ENCODE measurements at places on chromosomes 16 and 17. TPM values are rescaled to one million over a fixed set of nuclear protein-coding genes. Genes with fewer than 3 reads are reported as not detected.
A peak's percentile ranks its signal among the peaks of the same experiment; 100 is the strongest.

- peaks cover 31% of the 10 kb centered on the region for H3K4me1 ChIP-seq
- DNase-seq: peak; percentile 70
- H3K27me3 ChIP-seq: peaks cover 95% of the 10 kb centered on the region
- peak overlapping the region; percentile 44 for H3K4me3 ChIP-seq
- H3K36me3 ChIP-seq: no peaks in the 10 kb centered on the region
Measured at GRCh38 chr17:76585033-76585648, 519 bp downstream of the ST6GALNAC2 start.

DNA sequence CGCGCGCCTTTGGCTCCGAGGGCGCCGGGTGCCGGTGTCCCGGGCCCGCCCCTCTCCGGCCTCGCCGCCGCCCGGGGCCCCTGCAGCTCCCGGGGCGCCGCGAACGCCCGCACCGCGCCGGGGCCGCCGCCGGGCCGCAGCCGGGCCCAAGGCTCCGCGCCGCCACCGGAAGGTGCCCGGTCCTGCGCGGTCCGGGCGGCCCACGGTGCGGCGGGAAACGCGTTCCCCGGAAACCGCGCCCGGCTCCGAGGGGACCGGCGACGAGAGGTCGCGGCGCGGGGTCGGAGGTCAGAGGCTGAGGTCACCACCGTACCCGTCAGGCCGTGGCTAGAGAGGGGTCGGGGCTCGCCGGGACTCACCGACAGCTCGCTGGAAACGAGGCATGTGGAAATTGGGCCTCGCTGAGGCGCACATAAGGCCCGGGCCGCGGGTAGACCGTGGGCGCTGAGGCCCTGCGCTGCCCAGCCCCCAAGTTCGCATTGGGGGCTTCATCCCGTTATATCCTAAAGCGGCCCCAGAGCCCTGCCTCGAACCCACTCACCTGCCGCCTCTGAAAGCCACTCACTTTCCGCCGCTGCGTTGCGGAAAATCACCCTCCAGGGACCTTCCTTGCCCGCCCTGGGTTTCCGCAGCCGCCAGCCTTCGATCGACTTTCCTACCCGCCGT, at the start of gene DUS1L:
Gene DUS1L, minus strand, starts transcription at position 167 of the 666 bp plus-strand sequence. CDS start 745 bp downstream, outside the sequence.
- H3K27ac ChIP-seq: no peak within 1 kb of the TSS
- H3K36me3 ChIP-seq: no peaks in the 10 kb centered on the region
- peak within 1 kb of the TSS; percentile 76 for H3K4me3 ChIP-seq
- H3K27me3 ChIP-seq: peaks cover 6% of the 10 kb centered on the region
- DNase-seq: peak; percentile 83
- peaks cover 6% of the 10 kb centered on the region for H3K4me1 ChIP-seq

- DNase-seq: peak; percentile 28
- H3K4me3 ChIP-seq: no peak overlapping the region
- no peaks in the 10 kb centered on the region for H3K36me3 ChIP-seq
- no peak overlapping the region for H3K27ac ChIP-seq
Measured at GRCh38 chr16:28621481-28622155, 11.8 kb upstream of the SULT1A1 start.

- H3K4me1 ChIP-seq: peaks cover 27% of the 10 kb centered on the region
- DNase-seq: no peak
- H3K36me3 ChIP-seq: no peaks in the 10 kb centered on the region
- no peak overlapping the region for H3K27ac ChIP-seq
Measured at GRCh38 chr16:80936410-80936809, 70.3 kb downstream of the CMC2 start.

- H3K4me3 ChIP-seq: no peak overlapping the region
- DNase-seq: no peak
- no peak overlapping the region for H3K27ac ChIP-seq
- H3K36me3 ChIP-seq: no peaks in the 10 kb centered on the region
Measured at GRCh38 chr16:7083096-7083495, 249.5 kb upstream of the RBFOX1 start.

DNA sequence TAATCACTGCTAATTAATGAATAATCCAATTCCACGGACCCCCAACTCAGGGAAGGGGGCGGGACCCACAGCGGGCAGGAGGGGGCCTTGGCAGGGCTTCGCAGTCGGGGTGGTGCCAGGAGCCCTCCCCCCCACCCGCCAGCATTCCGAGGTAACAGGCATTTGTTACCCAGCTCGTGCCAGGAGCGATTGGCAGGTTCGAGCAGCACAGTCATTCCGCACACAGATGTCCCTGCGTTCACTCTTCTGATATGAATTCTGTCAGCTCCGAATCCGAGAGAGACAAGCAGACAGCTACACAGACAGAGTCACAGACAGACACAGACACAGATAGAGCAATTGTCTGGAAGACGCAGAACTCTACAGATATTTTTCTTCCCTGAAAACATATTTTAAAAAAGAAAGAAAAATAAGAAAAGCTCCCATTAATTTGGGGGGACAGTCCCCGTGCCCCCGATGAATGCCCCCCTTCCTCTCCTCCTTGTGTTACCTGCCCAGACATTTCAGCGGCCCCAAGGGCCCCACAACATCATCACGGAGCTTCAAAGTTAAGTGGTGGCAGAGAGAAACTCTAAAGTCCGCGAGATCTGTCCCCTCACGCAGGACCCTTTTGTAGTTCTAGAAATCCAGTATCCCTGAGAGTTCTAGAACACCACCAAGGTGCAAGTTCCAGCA, 10.2 kb downstream of the NEUROD2 start:
- no peaks in the 10 kb centered on the region for H3K4me1 ChIP-seq
- H3K36me3 ChIP-seq: no peaks in the 10 kb centered on the region
- H3K27ac ChIP-seq: no peak overlapping the region
- H3K4me3 ChIP-seq: no peak overlapping the region
- peaks cover 100% of the 10 kb centered on the region for H3K27me3 ChIP-seq

MYH1 gene
- not detected for total RNA-seq

DNA sequence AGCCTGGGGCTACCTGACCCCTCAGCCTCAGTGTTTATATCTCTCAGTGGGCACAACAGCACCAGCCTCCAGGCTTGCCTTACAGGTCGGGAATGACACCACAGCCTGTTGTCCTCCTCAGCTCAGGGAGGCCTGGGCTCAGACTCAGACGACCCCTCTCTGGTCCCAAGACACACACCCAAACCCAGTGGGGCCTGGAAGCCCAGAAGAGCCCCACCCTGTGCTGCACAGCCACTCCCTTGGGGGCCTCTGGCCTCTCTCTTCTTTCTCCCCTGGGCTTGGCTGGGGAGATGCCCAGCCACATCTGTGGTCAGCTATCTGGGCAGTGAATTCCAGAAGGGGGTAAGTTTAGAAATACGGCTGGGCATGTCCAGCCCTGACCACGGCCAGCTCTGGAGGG, 2.4 kb downstream of the NATD1 start:
- H3K4me3 ChIP-seq: no peak overlapping the region
- no peaks in the 10 kb centered on the region for H3K36me3 ChIP-seq
- peaks cover under 1% of the 10 kb centered on the region for H3K4me1 ChIP-seq
- DNase-seq: no peak

- DNase-seq: no peak
- H3K4me1 ChIP-seq: peaks cover 24% of the 10 kb centered on the region
- H3K4me3 ChIP-seq: no peak overlapping the region
- H3K36me3 ChIP-seq: no peaks in the 10 kb centered on the region
Measured at GRCh38 chr17:72184805-72185204, 64.0 kb downstream of the SOX9 start.

GNG13 gene
- total RNA-seq: not detected

- H3K4me3 ChIP-seq: no peak overlapping the region
- no peaks in the 10 kb centered on the region for H3K27me3 ChIP-seq
- H3K27ac ChIP-seq: no peak overlapping the region
- DNase-seq: no peak
Measured at GRCh38 chr17:75496005-75496404, 19.3 kb downstream of the CASKIN2 start.

DNAH2 gene
- total RNA-seq: 0.28 TPM

PEX12 gene
- 7.0 TPM for total RNA-seq

- DNase-seq: no peak
- peaks cover 12% of the 10 kb centered on the region for H3K4me1 ChIP-seq
- H3K36me3 ChIP-seq: no peaks in the 10 kb centered on the region
- H3K27ac ChIP-seq: no peak overlapping the region
Measured at GRCh38 chr17:68184816-68185436, 62.9 kb upstream of the AMZ2 start.

DNA sequence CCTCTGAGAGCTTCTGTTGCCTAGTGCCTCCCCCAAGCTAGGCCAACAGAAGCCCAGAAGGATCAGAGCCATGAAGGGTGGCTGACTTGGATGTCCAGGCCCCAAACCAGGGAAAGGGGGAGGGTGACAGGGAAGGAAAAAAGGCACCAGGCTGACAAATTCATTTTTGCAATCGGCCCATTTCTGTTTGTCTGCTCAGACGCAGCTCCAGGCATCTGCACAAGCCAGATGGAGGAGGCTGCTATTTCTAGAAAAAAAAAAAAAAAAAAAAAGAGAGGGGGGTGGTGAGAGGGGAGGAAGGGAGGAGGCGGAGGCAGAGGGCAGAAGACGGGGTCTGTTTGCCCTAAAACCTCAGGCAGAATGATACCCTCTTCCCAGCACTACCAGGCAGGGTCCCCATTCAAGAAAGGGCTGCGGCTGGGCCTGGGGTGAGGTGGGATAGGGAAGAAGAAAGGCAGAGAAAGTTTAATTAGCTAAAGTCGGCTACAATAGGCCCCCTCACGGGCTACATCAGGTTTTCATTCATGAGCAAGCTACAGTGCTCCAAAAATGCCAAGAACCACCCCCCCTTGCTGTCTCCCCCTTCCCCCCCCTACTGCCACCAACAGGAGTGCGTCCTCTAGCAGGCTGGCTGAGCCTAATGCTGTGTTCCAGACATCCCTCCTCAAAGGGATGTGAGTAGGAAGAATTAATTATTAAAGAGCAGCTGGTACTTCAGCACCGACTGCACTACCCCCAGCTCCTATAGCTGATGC, 2.4 kb downstream of the HDAC5 start:
- no peak overlapping the region for H3K27ac ChIP-seq
- H3K27me3 ChIP-seq: peaks cover 4% of the 10 kb centered on the region
- H3K36me3 ChIP-seq: no peaks in the 10 kb centered on the region
- peak; percentile 68 for DNase-seq

GRCh38 chr17:39903158-39903884, 15.1 kb downstream of the GSDMB start:
- no peak overlapping the region for H3K4me3 ChIP-seq
- no peak for DNase-seq
- no peaks in the 10 kb centered on the region for H3K27me3 ChIP-seq
- no peaks in the 10 kb centered on the region for H3K36me3 ChIP-seq
- H3K27ac ChIP-seq: no peak overlapping the region

DNA sequence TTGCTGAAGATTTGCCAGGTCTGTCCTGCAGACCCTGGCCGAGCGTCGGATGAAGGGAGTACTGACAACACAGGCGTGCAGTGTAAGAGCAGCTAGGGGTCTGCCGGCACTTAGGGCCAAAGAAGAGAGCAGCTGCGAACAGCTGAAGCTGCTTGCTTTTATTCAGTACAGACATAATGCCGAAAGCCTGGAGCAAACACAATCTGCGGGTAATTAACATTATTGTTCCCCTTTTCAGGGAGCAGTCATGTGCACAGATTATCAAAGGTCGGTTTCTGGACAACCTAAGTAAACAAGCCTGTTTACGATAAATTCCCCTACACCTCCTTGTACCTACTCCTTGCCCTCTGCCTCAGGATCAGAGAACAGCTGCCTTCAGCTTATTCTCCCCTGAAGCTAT, 12.0 kb upstream of the KRT23 start:
- H3K36me3 ChIP-seq: no peaks in the 10 kb centered on the region
- H3K27me3 ChIP-seq: no peaks in the 10 kb centered on the region
- H3K4me1 ChIP-seq: peaks cover 37% of the 10 kb centered on the region
- H3K4me3 ChIP-seq: no peak overlapping the region
- H3K27ac ChIP-seq: peak overlapping the region; percentile 23

ABCA3 gene
- total RNA-seq: 9.7 TPM

GRCh38 chr17:34706029-34706428, 126.6 kb downstream of the TMEM132E start:
- peaks cover 51% of the 10 kb centered on the region for H3K27me3 ChIP-seq
- no peaks in the 10 kb centered on the region for H3K36me3 ChIP-seq
- peak; percentile 82 for DNase-seq
- no peak overlapping the region for H3K4me3 ChIP-seq

GRCh38 chr17:68847711-68848110, 107.5 kb downstream of the ABCA8 start:
- H3K27me3 ChIP-seq: no peaks in the 10 kb centered on the region
- no peaks in the 10 kb centered on the region for H3K36me3 ChIP-seq
- no peaks in the 10 kb centered on the region for H3K4me1 ChIP-seq
- no peak overlapping the region for H3K4me3 ChIP-seq
- H3K27ac ChIP-seq: no peak overlapping the region

PYDC1 gene
- total RNA-seq: not detected

DNA sequence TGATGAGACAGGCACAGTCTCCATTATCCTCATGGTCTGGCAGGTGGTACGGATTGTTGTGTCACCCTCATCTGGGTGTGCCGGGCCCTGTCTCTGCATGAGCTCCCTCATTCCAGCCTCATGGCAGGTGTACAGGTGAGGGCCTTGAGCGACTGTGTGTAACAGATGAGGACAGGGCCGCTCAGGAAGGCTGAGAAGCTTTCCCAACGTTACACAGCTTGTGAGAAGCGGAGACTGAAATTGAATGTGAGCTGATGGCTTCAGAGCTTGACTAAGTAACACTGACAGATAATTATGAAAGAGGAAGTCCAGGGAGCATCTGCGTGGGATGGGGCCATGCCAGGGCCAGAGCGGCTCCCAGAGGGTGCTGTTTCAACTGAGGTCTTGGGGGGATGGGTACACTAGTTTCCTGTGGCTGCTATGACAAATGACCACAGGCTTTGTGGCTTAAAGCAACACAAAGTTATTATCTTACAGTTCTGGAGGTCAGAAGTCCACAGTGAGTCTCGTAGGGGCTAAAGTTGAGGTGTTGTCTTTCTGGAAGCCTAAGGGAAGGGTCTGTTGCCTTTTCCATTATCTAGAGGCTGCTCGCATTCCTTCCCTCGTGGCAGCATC, 36.7 kb downstream of the CMIP start:
- DNase-seq: no peak
- H3K4me1 ChIP-seq: peaks cover 9% of the 10 kb centered on the region
- H3K27ac ChIP-seq: no peak overlapping the region

GRCh38 chr16:56423584-56424403, 1.6 kb downstream of the AMFR start:
- no peaks in the 10 kb centered on the region for H3K36me3 ChIP-seq
- DNase-seq: no peak
- peaks cover 15% of the 10 kb centered on the region for H3K27me3 ChIP-seq
- H3K4me1 ChIP-seq: peaks cover 21% of the 10 kb centered on the region

EFNB3 gene
- 5.8 TPM for total RNA-seq

GRCh38 chr17:35668802-35669201, 62.6 kb upstream of the RASL10B start:
- no peak overlapping the region for H3K4me3 ChIP-seq
- no peaks in the 10 kb centered on the region for H3K36me3 ChIP-seq
- DNase-seq: no peak
- no peaks in the 10 kb centered on the region for H3K27me3 ChIP-seq
- H3K4me1 ChIP-seq: no peaks in the 10 kb centered on the region

DNA sequence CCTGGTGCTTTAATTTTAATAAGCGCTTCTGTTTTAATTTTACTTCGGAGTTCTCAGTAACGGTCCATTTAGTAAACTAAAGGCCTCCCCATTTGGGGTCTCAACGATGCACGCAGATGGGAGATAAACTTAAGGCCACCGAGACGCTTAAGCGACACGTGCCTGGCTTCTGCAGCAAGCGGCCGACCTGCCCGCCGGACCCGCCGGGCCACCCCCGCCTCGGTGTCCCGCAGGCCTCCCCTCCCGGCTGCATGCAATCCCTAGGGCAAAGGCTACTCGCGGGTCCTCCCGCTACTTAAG, 592 bp downstream of the GCSH start:
- peak overlapping the region; percentile 88 for H3K27ac ChIP-seq
- no peaks in the 10 kb centered on the region for H3K27me3 ChIP-seq

GRCh38 chr17:6548578-6549330, 7.6 kb downstream of the PITPNM3 start:
- DNase-seq: no peak
- H3K36me3 ChIP-seq: no peaks in the 10 kb centered on the region
- H3K27me3 ChIP-seq: peaks cover 1% of the 10 kb centered on the region
- no peak overlapping the region for H3K27ac ChIP-seq
- no peak overlapping the region for H3K4me3 ChIP-seq
